ENCODE measurements at places on chromosomes 5 and 9.

DNA sequence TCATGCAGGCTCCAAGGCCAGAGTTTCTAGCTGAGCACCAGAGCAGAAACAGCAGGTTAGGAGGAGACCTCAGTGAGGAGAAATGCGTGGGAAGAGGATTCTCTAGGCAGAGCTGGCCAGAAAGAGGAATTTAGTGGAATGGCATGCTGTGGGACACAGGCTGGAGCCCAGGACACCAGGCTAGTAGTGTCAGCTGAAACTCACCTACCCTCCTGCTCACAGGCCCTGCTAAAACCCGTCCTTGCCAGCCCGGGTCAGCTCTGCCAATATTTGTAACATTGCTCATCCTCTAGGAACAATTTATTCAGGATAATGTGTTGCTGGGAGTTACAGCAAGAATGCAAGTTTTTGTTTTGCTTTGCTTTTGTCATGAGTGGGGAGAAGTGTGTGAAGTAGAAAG lies 40.2 kb upstream of the AGXT2 start:
- DNase-seq: no peak

DNA sequence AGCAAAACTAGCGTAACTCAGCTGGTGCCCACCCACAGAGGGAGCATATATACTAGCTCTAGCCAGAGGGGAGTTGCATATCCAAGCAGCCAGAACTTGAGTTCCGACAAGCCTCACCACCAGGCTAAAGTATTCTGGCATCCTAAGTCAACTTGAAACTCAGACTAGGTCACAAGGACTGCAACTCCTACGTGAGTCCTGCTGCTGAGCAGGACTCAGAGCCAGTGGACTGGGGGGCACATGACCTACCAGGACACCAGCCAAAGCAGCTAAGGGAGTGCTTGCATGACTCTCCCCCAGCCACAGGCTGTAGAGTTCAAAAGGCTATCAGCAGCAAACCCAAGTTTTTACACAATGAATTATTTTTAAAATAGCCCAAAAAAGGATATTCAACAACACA lies 26.1 kb downstream of the SPDL1 start:
- no peak for DNase-seq

DNA sequence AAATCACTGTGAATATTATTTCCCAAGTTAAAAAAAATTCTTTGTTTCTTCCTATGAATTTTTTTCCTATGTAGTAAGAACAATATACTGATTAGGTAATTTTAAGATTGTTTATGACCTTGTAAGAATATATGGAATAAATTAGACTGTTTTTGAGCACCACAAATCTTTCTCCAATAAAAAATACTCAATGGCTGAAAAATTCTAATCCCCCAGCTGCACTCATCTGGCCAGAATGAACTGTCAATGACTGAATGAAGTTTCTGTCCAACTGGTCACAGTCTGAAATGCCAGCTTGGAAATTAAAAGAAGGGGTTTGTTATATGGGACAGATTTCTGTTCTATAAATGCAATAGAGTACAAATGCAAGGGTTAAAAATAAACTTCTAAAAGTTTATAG lies 569.5 kb upstream of the SEMA6A start:
- no peak for DNase-seq

DNA sequence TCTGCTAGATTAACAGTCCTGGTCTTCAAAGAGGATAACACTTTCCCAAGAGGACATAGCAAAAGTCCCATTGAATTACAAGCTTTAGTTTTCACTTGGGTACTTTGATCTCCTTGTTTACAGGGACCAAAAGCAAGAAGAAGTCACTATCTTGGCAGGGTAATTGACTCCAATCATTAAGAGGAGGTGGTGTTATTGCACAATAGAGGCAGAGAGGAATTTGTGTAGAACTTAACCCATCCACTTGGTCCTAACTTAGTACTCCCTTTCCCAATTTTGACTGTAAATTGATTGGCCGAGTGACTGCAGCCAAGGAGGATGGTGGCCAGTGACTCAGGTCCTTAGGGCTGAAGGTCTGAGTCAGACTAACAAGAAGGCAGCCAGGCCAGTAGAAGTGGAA lies 9.3 kb upstream of the TRPC7 start:
- DNase-seq: no peak

DNA sequence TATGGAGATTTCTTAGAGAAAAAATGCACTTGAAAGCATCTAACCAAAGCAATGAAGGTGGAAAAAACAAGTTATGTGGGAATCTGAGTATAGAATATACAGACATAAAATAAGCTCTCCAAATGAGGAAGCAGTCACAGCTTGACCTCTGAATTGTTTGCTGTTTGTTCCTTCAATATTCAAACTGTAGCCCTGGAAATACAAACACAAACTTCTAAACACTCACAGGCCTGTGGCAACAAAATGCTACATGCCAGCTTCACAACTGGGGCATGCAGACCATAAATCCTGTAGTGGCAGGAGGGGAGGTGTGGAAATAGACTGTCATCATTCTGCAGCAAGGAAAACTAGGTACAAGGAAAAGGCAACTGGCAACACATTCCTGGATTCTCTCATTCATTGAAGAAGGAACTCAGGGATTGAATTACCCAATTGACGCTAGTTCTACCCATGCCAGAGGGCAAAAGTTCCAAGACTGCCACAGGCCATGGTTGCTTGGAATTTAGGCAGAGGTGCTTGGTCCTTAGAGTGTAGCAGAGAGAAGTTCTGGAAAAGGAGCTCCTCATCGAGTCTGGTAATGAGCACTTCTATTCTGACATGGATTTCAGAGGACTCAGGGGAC lies 349.6 kb downstream of the PDE4D start:
- DNase-seq: no peak

DNA sequence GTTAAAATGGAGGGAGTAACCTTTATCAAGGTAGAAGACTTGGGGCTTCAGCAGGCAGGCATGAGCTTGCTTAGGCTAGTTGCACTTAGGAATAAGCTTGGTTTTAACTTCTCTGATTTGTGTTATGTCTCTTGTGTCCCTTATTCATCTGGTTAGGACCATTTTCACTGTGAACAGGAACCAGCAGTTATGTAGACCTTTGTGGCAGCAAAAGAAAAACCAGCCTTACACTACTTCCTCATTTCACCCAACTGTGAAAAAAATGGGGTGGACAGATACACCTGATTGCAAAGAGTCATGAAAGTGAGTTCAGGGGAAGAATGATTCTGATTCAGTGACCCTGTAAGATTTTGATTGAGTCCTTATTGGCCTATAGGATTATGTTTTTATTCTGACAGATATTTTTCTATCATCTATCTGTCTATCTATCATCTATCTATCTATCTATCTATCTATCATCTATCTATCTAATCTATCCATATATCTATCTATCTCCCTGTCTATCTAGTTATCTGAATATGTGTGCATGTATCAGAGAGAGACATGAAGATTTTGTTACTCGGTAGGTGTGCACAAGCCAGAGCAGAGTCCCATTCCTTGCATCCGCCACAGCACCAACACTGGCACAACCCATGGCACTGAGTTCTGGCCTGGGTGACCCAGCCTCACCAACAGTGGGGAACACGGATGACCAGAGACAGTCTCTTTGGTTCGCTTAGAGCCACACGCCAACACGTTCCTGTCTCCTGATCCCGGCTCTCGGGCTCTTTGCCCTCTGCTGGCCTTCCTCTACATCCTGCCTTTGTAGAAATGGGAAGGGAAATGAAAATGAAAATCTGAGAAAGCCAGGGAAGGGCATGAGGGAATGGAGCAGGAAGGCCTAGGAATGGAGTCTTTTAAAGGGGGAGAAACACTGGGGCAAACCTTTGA lies 1.3 kb upstream of the ZNF366 start:
- no peak for DNase-seq

DNA sequence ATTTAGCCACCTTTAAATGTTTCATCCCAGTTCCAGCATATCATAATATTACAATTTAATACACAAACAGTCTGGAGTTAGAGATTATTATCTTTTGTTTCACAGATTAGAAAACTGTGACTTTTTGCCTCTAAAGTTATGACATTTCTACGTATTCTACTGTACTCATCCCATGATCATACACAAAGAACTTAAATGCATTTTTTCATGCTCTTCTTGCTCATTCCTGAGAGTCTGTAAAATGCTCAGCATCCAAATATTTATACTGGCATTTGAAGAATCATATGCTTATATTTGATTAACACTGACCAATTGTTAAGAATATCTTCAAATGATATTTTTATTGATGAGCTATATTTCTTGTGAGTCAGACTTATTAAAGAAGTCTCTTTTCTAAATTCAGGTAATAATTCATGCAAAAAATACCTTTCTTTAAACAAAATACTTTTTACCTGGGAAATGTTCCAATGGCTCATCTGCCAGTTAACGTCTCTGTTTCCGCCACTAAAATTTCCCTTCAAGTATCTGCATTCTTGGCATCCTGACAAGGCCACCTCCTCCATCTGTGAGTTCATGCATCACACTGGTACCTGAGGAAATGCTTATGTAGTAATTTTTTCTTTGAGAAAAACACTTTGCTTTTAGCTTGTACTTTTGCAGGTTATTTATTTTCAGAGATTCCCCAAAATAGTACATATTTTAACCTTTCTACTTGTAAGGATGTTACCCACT lies 139.6 kb upstream of the RASA1 start:
- DNase-seq: no peak

- no peak for DNase-seq
Measured at GRCh38 chr5:73280821-73281746, 108.1 kb downstream of the TMEM174 start.

DNA sequence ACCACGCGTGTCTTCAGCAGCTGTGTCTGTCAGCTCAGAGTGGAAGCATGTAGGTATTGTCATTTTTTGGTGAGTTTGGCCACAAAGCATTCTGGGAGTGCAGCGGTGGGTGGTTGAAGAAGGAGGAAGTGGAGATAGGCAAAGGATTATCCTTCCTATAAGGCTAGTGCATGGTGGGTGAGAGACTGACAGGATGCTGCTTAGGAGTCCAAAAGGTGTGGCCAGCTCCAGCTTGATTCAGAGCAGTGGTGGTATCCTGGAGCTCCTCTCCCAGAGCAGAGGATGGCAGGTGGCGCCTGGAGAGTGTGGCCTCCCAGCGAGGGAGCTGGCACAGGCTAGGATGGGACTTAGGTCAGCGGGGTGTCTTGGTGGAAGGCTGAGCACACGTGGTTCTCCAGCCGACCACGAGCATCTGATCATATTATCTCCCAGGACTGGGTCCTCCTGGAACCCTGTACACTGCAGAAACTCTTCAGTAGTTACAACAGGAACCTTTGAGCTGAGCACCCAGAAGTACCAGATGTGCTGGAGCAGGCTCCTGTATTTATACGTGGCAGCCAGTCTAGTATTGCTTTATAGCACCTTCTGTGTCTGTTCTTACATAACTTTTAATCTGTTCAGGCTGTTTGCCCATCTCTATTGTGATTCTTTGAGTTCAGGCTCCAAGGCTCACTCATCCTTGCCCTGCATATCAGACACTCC lies 29.6 kb downstream of the MAML1 start:
- DNase-seq: no peak

DNA sequence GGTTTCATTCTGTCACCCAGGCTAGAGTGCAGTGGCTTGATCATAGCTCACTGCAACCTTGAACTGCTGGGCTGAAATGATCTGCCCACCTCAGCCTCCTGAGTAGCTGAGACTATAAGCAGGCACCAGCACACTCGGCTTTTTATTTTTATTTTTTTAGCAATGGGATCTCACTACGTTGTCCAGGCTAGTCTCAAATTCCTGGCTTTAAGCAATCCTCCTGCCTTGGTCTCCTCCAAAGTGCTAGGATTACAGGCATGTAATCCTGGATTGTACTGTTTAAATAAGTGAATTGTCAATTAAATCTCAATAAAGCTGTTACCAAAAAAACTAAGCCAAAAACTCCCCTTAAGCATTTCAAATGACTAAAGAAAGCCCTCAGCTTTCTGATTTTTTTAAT lies 18.9 kb downstream of the GOLPH3 start:
- DNase-seq: no peak

- DNase-seq: no peak
Measured at GRCh38 chr9:137146527-137146918, 7.6 kb downstream of the GRIN1 start.

- DNase-seq: no peak
Measured at GRCh38 chr9:99925541-99925940, 19.1 kb downstream of the STX17 start.

DNA sequence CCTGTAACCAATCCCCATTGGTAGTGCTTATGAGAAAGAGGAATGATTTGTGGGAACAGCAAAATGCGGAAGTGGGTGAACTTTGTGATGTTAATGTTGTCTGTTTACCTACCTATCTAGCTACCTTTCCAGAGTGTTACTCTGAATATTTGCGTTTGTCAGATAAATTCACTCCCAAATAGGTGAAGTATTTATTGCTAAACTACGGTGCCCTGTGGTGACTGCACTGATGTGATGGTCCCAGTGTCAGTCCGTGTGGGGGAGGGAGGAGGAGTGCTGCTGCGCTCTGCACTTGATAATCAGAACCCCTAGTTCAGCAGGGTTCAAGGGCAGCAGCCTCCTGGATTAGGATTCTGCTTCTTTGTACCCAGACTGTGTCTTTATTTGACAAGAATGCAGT lies 55.3 kb downstream of the TJP2 start:
- no peak for DNase-seq

DNA sequence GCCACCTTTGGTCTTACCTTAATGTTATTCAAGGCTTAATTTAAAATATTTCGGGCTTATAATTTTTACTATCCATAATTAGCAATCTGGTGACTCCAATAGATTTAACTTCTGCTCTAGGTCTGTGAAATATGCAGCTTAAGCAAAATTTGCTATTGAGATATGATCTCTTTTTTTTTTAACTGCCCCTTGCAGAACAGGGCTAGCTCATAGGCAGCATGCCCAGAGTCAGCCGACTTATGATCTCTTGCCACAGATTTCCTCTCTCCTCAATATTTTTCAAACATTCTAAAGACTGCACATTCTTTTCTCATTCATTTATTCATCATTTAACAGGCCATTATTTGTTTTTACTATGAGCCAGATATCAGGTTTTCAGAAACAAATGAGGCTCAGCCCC lies 4.5 kb downstream of the TTC23L start:
- DNase-seq: no peak

DNA sequence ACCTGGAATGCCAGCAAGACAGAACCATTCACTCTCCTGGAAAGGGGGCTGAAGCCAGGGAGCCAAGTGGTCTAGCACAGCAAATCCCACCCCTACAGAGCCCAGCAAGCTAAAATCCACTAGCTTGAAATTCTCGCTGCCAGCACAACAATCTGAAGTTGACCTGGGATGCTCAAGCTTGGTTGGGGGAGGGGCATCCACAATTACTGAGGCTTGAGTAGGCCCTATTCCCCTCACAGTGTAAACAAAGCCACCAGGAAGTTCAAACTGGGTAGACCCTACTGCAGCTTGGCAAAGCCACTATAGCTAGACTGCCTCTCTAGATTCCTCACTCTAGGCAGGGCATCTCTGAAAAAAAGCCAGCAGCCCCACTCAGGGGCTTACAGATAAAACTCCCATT lies 17.3 kb downstream of the RIGI start:
- no peak for DNase-seq

DNA sequence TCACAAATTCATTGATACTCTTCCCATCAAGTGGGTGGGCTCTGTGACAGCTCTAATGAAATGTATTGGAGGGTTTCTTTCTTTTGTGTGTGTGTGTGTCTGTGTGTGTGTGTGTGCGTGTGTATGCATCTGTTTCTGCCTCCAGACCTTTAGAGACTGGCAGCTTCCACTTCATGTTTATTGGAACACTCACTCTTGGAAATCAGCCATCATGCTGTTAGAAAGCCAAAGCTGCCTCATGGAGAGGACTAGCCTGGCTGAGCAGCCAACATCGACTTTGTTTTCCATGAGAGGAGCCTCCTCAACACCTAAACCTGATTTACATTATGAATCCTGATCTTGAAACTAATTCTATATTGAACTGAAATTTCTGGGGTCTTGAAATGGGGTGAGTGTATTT lies 128.5 kb upstream of the FAM174A start:
- no peak for DNase-seq

GRCh38 chr5:5738797-5739489 lies 316.5 kb downstream of the ICE1 start:
- DNase-seq: no peak

Data from activated CD4-positive, alpha-beta T cell treated with anti-CD3 and anti-CD28 coated beads, Interleukin-2, amount 50 U/mL, for 4 hours (primary cell).